ENCODE measurements at places on chromosomes 11 and 22. TPM values are rescaled to one million over a fixed set of nuclear protein-coding genes. Genes with fewer than 3 reads are reported as not detected.

The CHRM1 gene
- total RNA-seq = not detected

The FERMT3 gene
- 96.3 TPM for total RNA-seq

The TMEM134 gene
- total RNA-seq = 21.1 TPM

The RAG2 gene
- total RNA-seq = not detected

The BRD1 gene
- total RNA-seq = 20.5 TPM

All from aortic smooth muscle cell (primary cell).